ENCODE measurements at places on chromosomes 3 and 15.

GRCh38 chr3:196948442-196949284, 6.3 kb upstream of the NCBP2 start:
- peaks cover 33% of the 10 kb centered on the region for H3K36me3 ChIP-seq
- no peak overlapping the region for H3K27ac ChIP-seq
- no peaks in the 10 kb centered on the region for H3K27me3 ChIP-seq
- DNase-seq = no peak
- peaks cover 12% of the 10 kb centered on the region for H3K4me1 ChIP-seq

GRCh38 chr3:54046641-54047214, 75.6 kb upstream of the CACNA2D3 start:
- H3K27ac ChIP-seq = peak overlapping the region; percentile 54
- H3K4me3 ChIP-seq = no peak overlapping the region

GRCh38 chr15:38065721-38066345, 131.4 kb downstream of the TMCO5A start:
- H3K4me1 ChIP-seq = peaks cover 23% of the 10 kb centered on the region
- DNase-seq = no peak

DNA sequence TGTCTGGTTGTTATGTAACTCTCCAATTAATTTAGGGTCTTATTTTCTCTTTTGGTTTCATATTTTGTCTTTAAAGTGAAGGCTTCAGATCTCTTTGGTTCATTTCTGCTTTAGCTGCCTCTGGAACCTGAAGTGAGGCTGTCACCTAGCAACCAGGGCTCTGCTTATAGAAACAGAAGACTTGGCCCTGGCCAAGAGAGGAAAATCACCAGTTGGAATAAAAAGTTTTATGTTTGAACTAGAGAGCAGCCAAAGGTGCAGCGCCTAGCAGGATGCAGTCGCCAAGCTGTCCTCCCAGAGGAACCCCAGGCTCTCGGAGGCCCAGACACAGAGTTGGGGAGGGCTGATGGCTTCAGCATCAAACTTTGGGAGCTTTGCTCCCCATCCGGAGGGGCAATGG, 41.1 kb downstream of the LYZL4 start:
- H3K4me1 ChIP-seq = peaks cover 11% of the 10 kb centered on the region
- H3K27me3 ChIP-seq = no peaks in the 10 kb centered on the region
- no peaks in the 10 kb centered on the region for H3K36me3 ChIP-seq
- H3K27ac ChIP-seq = no peak overlapping the region
- H3K4me3 ChIP-seq = no peak overlapping the region
- DNase-seq = peak; percentile 85

GRCh38 chr3:192062186-192062585, 601.2 kb downstream of the PYDC2 start:
- no peak overlapping the region for H3K27ac ChIP-seq
- H3K36me3 ChIP-seq = no peaks in the 10 kb centered on the region
- no peaks in the 10 kb centered on the region for H3K27me3 ChIP-seq

GRCh38 chr3:127802606-127803005, 19.7 kb downstream of the MGLL start:
- H3K4me3 ChIP-seq = no peak overlapping the region
- no peaks in the 10 kb centered on the region for H3K36me3 ChIP-seq
- no peaks in the 10 kb centered on the region for H3K27me3 ChIP-seq
- H3K4me1 ChIP-seq = peaks cover 7% of the 10 kb centered on the region
- no peak for DNase-seq

DNA sequence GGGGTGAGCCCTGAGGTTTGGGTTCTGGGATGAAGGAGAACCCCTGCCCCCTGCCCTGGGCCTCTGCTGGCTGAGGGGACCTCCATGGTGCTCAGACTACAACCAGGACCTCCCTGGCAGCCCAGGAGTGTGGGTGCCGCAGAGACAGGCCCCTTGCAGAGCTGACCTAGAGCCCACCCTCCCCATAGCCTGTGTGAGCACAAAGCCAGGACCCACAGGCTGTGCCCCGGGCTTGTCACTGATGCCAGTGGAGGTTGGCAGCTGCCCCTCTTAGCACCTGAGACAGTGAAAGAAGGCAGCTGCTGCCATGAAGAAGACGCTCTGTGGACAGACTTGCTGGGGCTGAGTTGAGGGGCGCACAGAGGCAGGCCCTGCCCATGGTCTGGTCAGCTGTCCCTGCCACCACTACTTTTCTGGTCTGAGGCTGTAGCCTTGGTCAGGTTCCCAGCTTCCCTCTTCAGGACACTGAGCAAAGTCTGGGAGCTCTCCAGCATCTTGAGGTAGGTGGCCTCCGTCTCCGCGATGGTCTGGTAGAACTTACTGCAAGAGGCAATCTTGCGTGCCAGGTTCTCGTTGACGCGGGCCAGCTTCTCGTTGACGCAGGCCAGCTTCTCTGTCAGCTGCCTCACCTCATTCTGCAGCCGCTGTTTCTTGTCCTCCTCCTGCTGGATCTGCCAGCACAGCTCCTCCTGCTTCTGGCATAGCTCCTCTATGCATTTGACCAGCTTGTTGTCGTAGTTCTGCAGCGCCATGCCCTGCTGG, 23.0 kb downstream of the USP4 start:
- no peak for DNase-seq
- no peaks in the 10 kb centered on the region for H3K4me1 ChIP-seq
- no peaks in the 10 kb centered on the region for H3K27me3 ChIP-seq
- H3K27ac ChIP-seq = no peak overlapping the region
- peaks cover 49% of the 10 kb centered on the region for H3K36me3 ChIP-seq

DNA sequence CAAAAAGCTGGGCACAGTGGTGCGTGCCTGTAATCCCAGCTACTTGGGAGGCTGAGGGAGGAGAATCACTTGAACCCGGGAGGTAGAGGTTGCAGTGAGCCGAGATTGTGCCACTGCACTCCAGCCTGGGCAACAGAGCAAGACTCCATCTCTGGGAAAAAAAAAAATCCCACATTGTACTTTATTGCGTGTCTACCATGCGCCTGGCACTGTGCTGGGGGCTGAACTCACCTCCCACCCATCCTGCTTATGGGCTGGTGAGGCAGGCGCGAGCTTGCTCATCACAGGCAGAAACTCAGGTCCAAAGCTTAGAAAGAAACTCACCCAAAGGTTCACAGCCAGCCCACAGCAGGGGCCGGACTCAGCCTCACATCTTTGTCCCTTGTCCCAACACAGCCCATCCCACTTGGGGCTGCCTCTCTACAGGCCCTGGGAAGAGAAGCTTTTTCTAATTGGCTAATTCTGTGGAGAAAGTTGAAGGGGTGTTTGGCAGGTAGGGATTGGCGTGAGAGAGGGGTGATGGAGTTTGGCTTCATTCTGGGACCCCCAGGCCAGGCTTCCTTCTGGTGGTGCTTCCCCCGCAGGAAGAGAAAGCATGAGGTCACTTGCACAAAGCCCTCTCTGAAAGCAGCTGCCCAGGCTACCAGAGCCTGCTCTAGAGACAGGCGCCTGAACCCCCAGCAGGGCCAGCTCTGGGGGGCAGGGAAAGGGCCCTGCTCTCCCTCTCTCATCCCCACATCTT, 122.6 kb upstream of the SMAD3 start:
- peaks cover 21% of the 10 kb centered on the region for H3K4me1 ChIP-seq
- no peak overlapping the region for H3K4me3 ChIP-seq
- no peaks in the 10 kb centered on the region for H3K36me3 ChIP-seq
- DNase-seq = no peak
